Tibial nerve (tissue), 4 donors: ENCODE measurements at places on chromosomes 12 and 14. TPM values are rescaled to one million over a fixed set of nuclear protein-coding genes. Genes with fewer than 3 reads are reported as not detected.

RNASE3 gene
- not detected for total RNA-seq

LMNTD1 gene
- total RNA-seq: not detected

HOXC12 gene
- total RNA-seq: not detected

LBHD2 gene
- total RNA-seq: not detected

OR4K13 gene
- not detected for total RNA-seq

CIROP gene
- total RNA-seq: not detected

TAPBPL gene
- 31.9 TPM for total RNA-seq

SAMD4A gene
- total RNA-seq: 53.3 TPM

GRCh38 chr14:36996133-36996856 is 176.1 kb downstream of the SLC25A21 start:
- no peak overlapping the region for H3K4me3 ChIP-seq
- DNase-seq: no peak
- H3K4me1 ChIP-seq: no peaks in the 10 kb centered on the region

DNA sequence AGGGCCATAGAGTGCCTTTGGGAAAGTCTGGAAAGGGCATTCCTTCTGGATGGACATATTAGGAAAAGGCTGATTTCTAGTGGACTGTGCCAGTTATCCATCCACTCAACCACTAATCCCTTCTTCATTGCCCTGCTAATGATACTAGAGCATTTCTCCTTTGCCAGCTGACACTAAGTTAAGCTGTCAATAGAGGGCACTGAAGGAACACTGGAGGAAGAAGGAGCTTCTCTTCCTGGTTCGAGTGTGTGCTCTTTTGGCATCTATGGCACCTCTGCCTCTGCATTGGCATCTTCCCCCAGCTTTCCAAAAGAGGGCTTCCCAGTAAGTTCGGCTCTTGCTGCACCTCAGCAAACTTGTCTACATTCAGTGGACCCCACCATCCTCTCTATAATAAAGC is 165.4 kb downstream of the DERA start:
- DNase-seq: no peak
- H3K4me1 ChIP-seq: no peaks in the 10 kb centered on the region
- no peaks in the 10 kb centered on the region for H3K27me3 ChIP-seq

- no peak overlapping the region for H3K27ac ChIP-seq
- H3K4me3 ChIP-seq: no peak overlapping the region
- no peaks in the 10 kb centered on the region for H3K36me3 ChIP-seq
Measured at GRCh38 chr12:17609153-17609552, 480.8 kb downstream of the RERGL start.

DNA sequence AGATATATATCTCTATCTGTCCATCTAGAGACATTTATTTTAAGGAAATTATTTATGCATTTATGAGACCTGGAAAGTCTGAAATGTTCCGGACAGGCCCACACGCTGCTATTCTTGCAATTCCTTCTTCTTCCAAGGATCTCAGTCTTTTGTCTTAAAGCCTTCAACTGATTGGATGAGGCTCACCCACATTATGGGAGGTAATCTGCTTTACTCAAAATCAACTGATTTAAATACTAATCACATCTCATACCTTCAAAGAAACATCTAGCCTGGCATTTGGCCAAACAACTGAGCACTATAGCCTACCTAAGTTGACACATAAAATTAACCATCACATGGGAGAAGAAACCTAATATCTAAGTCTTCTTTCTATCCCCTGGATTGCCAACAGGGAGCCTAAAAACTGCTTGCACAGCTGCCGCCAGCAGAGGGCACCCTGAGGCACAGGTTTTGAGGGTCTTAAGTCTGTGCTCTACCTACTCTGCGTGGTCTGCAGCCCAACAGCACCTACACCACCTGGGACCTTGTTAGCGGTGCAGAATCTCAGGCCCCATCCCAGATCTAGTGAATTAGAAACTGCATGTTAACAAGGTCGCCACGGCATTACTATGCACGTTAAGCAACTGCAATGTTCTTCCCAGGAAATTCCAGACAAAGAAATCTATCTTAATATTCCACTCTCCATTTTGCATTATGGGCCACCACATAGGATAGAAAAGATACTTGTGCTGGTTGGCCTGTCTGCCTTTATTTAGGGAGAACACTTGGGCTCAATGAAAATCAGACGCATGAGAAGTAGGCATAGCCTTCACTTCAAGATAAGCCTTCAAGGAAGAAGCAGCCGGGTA is 249.7 kb downstream of the FOXG1 start:
- H3K4me1 ChIP-seq: no peaks in the 10 kb centered on the region
- H3K4me3 ChIP-seq: no peak overlapping the region
- no peaks in the 10 kb centered on the region for H3K27me3 ChIP-seq
- DNase-seq: no peak
- no peaks in the 10 kb centered on the region for H3K36me3 ChIP-seq

GRCh38 chr12:121637231-121637914 is 11.0 kb downstream of the ORAI1 start:
- H3K27me3 ChIP-seq: no peaks in the 10 kb centered on the region
- H3K4me3 ChIP-seq: no peak overlapping the region
- DNase-seq: no peak
- peaks cover 19% of the 10 kb centered on the region for H3K36me3 ChIP-seq
- H3K27ac ChIP-seq: peak overlapping the region; percentile 45

DNA sequence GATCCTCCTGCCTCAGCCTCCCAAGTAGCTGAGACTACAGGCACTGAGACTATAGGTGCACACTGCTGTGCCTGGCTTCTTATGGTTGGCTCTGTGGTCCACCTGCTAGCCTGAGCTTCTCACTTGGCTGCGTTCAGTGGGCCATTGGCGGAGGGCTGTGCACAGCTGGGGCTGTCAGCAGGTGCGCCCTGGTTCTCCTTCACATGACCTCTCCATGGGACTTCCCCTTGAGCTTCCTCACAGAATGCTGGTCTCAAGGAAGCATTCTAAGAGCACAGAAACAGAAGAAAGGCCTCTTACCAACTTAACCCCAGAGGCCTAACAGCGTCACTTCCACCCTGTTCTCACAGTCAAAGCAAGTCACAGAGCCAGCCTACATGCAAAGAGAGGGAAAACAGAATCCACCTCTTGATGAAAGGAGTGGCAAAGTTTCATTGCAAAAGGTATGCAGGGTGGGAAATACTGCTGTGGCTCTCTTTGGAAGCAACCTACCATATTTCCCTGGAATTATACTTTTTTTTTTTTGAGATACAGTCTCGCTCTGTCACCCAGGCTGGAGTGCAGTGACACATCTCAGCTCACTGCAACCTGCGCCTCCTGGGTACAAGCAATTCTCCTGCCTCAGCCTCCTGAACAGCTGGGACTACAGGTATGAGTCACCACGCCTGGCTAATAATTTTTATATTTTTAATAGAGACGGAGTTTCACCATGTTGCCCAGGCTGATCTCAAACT is 9.3 kb downstream of the RILPL2 start:
- no peaks in the 10 kb centered on the region for H3K36me3 ChIP-seq
- no peak for DNase-seq
- H3K27ac ChIP-seq: no peak overlapping the region
- H3K4me3 ChIP-seq: no peak overlapping the region
- no peaks in the 10 kb centered on the region for H3K27me3 ChIP-seq
- H3K4me1 ChIP-seq: no peaks in the 10 kb centered on the region

GRCh38 chr12:24902511-24903328 is 46.2 kb downstream of the BCAT1 start:
- H3K27me3 ChIP-seq: no peaks in the 10 kb centered on the region
- no peak for DNase-seq
- H3K36me3 ChIP-seq: no peaks in the 10 kb centered on the region
- H3K4me3 ChIP-seq: peak overlapping the region; percentile 59

DNA sequence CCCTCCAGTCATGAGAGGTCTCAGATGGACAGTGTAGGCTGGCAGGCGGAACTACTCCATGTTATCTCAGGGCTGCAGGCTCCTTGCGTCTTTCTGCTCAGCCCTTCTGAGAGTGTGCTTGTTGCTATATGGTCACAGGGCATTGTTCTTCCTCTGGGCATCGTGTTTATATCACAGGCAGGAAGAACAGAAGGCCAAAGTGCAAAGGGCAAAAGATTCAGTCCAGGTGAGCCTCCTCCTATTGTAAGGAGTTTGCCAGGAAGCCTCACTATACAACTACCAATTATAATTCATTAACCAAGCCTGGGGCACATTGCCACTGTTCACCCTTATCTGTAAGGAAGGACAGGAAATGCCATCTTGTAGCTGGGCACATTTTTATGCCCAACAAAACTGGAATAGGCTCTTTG is 195.5 kb upstream of the KITLG start:
- no peaks in the 10 kb centered on the region for H3K27me3 ChIP-seq
- no peaks in the 10 kb centered on the region for H3K36me3 ChIP-seq
- no peak overlapping the region for H3K27ac ChIP-seq
- H3K4me3 ChIP-seq: no peak overlapping the region

DNA sequence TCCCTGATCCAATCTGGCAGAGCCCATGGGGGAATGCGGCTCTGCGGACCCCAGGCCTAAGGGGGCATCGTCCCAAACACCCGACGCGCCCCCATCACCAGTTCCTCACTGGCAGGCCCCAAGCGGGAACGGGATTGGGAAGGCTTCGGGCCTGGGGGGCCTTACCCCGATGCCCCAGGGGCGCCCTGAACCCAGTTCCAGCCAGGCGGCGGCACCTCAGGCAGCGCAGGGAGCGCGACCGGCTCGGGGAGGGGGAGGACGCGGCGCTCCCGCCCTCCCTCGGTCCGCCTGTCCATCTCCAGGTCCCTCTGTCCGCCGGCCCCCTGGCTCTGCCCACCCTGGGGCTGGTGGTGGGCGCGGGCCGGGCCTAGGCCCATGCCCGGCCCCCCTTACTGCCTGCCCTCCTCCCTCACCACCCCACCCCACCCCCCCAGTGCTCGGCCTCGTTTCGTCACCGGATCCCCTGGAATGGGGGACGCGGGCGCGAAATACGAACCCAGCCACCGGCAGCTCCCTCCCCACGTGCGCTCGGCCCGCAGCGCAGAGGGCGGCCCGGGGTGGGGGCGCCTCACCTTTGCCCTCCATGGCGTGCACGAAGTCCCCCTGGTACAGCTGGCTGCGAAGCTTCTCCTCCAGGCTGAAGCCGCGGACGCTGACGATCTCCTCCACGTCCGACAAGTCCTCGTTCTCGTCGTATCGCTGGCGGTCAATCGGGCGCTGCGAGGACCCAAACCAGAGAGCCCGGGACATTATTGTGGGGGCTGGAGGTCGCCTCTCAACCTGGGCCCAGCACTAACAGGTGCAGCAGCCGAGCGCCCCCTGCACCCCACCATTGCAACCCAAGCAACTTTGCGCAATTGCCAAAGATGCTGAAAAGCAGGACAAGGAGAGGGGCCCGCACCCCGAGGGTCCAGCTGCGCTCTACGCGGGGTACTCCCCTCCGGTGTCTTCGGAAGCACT is 2.3 kb downstream of the KDM2B start:
- no peaks in the 10 kb centered on the region for H3K27me3 ChIP-seq
- H3K4me1 ChIP-seq: peaks cover 33% of the 10 kb centered on the region
- peak overlapping the region; percentile 92 for H3K27ac ChIP-seq
- H3K36me3 ChIP-seq: no peaks in the 10 kb centered on the region
- no peak for DNase-seq

DNA sequence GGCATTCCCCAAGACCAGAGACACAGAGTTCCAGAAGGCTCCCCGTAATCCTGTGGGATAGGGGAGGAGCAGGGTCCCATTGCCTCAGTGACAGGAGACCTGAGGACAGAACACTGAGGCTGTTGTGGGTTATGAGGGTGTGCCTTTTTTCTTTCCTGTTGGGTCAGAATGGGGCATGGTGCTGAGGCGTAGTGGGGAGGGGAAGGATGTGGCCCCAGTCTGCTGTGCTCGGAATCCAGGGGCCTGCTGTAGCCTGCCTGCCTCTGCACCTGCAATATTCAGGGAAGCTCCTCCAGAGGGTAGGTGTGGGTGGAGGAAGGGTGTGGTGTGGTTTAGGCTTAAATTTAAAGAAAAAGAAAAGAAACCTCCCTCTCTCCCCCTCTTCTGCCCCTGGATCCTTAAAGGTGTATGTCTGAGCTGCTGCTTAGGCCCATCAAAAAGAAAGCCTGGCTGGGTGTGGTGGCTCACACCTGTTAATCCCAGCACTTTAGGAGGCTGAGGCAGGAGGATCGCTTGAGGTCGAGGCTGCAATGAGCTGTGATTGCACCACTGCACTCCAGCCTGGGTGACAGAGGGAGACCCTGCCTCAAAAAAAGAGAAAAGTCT is 18.7 kb downstream of the PLEKHG3 start:
- no peaks in the 10 kb centered on the region for H3K27me3 ChIP-seq
- H3K36me3 ChIP-seq: peaks cover 6% of the 10 kb centered on the region
- peak overlapping the region; percentile 54 for H3K27ac ChIP-seq
- no peaks in the 10 kb centered on the region for H3K4me1 ChIP-seq

DNA sequence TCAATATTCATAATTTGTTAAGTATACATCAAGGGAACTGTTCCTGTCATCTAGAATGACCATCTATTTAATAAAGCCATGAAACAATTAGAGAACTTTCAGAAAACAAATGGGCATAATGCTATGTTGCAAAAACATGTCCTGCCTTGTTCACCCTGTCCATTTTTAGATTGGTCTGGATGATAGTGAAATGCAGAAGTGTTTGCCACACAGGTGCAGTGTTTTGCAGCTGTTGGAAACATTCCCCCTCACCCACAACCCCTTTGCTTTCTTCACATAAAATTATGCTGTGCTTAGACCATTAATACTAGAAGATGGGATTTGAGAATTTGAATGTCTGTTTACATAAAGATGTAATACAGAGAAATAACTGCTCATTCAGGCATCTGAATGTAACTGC is 36.5 kb downstream of the LEMD3 start:
- no peak overlapping the region for H3K4me3 ChIP-seq
- no peak for DNase-seq
- no peaks in the 10 kb centered on the region for H3K27me3 ChIP-seq

DNA sequence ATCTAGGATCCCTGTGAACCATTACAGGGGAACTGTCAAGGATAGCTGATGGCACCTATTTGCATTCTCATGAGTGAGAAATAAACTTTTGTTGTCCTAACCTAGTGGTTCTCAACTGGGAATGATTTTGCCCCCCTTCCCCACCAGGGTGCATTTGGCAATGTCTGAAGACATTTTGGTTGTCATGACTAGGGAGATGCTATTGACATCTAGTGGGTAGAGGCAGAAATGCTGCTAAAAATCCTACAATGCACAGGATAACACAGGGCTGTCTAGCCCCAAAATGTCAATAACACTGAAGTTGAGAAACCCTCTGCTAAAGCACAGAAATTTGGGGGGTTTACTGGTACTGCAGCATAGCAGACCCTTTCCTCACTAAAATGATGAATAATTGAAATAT is 140.9 kb upstream of the SRRM4 start:
- H3K27ac ChIP-seq: no peak overlapping the region
- no peak for DNase-seq
- H3K4me1 ChIP-seq: no peaks in the 10 kb centered on the region

DNA sequence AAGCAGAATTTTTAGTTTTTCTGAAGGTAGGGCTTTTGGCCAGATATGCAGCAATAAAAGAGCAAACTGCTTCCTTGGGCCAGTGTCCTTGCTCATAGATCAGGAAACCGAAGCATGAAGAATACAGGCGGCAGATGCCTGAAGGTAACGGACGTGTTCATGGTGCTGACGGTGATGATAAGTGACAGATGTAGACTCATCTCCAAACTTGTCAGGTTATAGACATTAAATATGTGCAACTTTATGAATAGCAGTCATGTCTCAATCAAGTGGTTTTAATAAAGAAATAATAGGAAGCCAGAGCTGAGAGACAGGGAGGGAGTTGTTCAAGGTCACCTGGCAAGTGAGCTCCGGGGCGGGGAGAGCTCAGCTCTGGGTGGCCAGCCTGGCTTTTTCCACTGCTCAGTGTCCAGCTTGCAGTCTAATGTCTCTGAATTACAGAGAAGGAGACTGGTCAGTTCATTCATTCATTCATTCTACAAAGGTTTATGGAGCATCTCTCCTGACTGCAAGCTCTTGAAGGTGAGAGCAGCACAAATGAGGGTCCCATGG is 1.0 kb downstream of the SERPINA5 start:
- H3K27ac ChIP-seq: peak overlapping the region; percentile 72
- no peaks in the 10 kb centered on the region for H3K36me3 ChIP-seq
- H3K4me1 ChIP-seq: no peaks in the 10 kb centered on the region
- no peak overlapping the region for H3K4me3 ChIP-seq
- DNase-seq: no peak
- H3K27me3 ChIP-seq: no peaks in the 10 kb centered on the region
